ENCODE measurements at places on chromosomes 7 and 10.

DNA sequence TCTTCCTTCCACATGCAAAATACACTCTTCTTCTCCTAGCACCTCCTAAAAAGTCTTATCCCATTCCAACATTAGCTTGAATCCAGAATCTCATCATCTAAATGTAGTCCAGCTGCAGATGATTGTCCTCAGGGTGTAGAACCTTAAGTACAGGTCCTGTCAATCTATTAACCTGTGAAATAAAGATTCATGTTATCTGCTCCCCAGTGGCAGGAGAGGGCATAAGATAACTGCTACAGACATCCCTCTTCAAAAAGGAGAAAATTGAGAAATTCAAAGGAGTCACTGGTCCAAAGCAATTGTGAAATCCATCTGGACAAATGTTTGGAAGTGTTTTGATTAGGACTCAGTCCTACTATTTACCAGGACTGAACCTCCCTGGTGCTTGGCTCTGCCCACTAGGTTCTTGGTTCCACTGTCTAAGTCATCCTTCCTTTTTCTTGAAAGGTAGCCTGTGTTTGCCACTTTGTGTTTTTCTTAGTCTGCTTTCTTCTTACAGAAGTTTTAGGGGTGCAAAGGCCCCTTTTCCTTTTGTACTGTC, 96.2 kb downstream of the ADD3 start:
- DNase-seq = no peak

DNA sequence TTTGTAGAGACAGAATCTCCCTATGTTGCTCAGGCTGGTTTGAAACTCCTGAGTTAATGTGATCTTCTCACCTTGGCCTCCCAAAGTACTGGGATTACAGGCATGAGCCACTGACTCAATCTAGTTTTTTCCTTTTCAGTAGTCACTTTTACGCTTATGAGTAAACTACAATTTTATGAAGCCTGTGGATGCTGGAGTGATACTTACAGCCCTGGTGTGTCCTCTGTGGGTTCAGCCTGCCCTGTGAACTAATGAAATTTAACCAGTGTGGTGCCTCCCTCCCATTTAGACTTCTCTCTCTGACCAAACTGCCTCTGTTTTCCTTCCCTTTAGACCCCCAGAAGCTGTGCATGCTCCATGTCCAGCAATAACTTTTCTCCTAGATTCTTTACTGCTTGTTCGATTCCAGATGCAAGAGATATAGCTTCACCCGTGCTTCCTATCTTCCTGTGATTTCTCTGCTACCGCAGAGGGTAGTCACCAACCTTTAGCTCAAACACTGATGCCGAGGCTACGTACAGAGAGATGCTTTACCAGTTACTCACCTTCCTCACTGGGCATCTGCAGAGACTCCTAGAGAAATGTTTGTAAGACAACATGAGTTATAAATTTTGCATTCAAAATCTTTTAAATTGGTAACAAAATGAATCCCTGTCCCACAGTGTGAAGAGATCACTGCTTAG, 90.8 kb downstream of the KIAA1217 start:
- peak; percentile 82 for DNase-seq

- no peak for DNase-seq
These were observed 89.7 kb upstream of the PLPP4 start for GRCh38 chr10:120367341-120367740.

GRCh38 chr7:74206589-74207120, 3.2 kb upstream of the LAT2 start:
- peak; percentile 87 for DNase-seq

DNA sequence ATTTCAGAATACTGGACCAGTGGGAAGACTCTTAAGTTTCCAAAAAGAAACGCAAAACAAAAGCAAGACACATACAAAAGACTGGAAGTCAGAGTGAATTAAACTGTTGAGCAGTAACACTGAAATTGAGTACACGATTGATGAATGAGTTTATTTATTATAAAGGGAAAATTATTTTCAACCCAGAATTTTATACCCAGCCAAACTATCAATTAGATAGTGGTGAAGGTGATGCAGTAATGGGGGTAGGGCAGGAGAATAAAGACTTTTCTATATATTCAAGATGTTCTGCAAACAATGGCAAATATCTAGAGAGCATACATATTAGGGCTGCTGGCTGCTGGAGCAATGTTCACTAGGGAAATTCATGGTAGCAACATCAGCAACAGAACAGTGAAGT, 143.7 kb upstream of the NPVF start:
- DNase-seq = no peak

All from PC-3 (cell line).